ENCODE measurements at places on chromosomes 6 and 20. TPM values are rescaled to one million over a fixed set of nuclear protein-coding genes. Genes with fewer than 3 reads are reported as not detected.

DNA sequence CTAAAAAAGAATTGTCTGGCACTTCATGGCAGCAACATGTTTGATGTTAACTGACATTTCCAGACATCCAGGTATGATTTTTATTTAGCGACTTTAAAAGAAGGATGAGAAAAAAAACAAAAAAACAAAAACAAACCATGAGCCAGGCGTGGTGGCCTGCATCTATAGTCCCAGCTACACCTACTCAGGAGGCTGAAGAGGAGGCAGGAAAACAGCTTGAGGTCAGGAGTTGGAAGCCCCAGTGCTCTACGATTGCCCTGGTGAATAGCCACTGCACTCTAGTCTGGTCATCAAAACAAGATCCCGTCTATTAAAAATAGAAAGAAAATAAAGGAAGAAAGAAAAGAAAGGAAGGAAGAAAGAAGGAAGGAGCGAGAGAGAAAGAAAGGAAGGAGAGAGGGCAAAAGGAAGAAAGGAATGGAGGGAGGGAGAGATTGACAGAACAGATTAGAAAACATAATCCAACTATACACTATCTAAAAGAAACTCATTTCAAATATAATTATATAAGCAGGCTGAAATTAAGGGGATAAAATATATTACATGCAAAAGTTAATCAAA is 141.6 kb downstream of the TRIM27 start:
- DNase-seq = no peak

- no peak for DNase-seq
Measured at GRCh38 chr6:30520522-30520921, 31.2 kb downstream of the HLA-E start.

The ME1 gene
- 32.2 TPM for total RNA-seq

The CSNK2A1 gene
- 151 TPM for total RNA-seq
